ENCODE measurements at places on chromosomes 7 and 10. TPM values are rescaled to one million over a fixed set of nuclear protein-coding genes. Genes with fewer than 3 reads are reported as not detected.

The GPAM gene
- 11.2 TPM for total RNA-seq

The CPXM2 gene
- total RNA-seq: 1.5 TPM

The RBP4 gene
- total RNA-seq: 18.4 TPM

The EGR2 gene
- 11.6 TPM for total RNA-seq

The LHFPL3 gene
- total RNA-seq: not detected

The ANKRD30A gene
- not detected for total RNA-seq

The ANLN gene
- 9.0 TPM for total RNA-seq

The KLF6 gene
- total RNA-seq: 217 TPM

The GIMAP5 gene
- total RNA-seq: 9.8 TPM

The INHBA gene
- total RNA-seq: 8.0 TPM

The HGF gene
- 42.0 TPM for total RNA-seq

The OR2A1 gene
- not detected for total RNA-seq

The PTPRE gene
- total RNA-seq: 51.4 TPM

The CCL24 gene
- total RNA-seq: 1.7 TPM

The CH25H gene
- total RNA-seq: 14.7 TPM

The C10orf62 gene
- not detected for total RNA-seq

The NPFFR1 gene
- total RNA-seq: 0.21 TPM

The ZNF786 gene
- total RNA-seq: 6.9 TPM

The TYSND1 gene
- total RNA-seq: 14.5 TPM

The GIMAP2 gene
- 14.7 TPM for total RNA-seq

The CHRM2 gene
- total RNA-seq: 0.63 TPM

The INA gene
- 0.08 TPM for total RNA-seq

The WIPF3 gene
- 0.50 TPM for total RNA-seq

The PHKG1 gene
- total RNA-seq: 0.32 TPM

The TMEM213 gene
- total RNA-seq: 32.8 TPM

The NPC1L1 gene
- total RNA-seq: 0.06 TPM

The SLC18A3 gene
- not detected for total RNA-seq

The RASSF4 gene
- total RNA-seq: 54.7 TPM

The SPDYE8 gene
- total RNA-seq: not detected

The NME8 gene
- total RNA-seq: 1.3 TPM

The NPSR1 gene
- not detected for total RNA-seq

The NRG3 gene
- 1.0 TPM for total RNA-seq

The USP54 gene
- 122 TPM for total RNA-seq

The PDCD11 gene
- 20.1 TPM for total RNA-seq

The LIPK gene
- total RNA-seq: not detected

The PLXNA4 gene
- 6.6 TPM for total RNA-seq

The BAMBI gene
- total RNA-seq: 24.7 TPM

The TUBAL3 gene
- total RNA-seq: not detected

The MALRD1 gene
- 12.3 TPM for total RNA-seq

The BHLHA15 gene
- total RNA-seq: 2.4 TPM

The PON3 gene
- total RNA-seq: 49.3 TPM

The VSTM2A gene
- not detected for total RNA-seq

The OR9A2 gene
- not detected for total RNA-seq

The EXOC4 gene
- 68.0 TPM for total RNA-seq

The PANK1 gene
- total RNA-seq: 12.8 TPM

The SFXN4 gene
- total RNA-seq: 13.2 TPM

The FXYD4 gene
- 1.0 TPM for total RNA-seq

The KLF14 gene
- total RNA-seq: 0.29 TPM

The AGMO gene
- 0.85 TPM for total RNA-seq

The HPS6 gene
- total RNA-seq: 21.0 TPM

The TCAF2 gene
- total RNA-seq: 1.8 TPM

The HABP2 gene
- total RNA-seq: 0.24 TPM

Data from left lung (tissue), 14 donors.